ENCODE measurements at places on chromosomes 13 and 19.

DNA sequence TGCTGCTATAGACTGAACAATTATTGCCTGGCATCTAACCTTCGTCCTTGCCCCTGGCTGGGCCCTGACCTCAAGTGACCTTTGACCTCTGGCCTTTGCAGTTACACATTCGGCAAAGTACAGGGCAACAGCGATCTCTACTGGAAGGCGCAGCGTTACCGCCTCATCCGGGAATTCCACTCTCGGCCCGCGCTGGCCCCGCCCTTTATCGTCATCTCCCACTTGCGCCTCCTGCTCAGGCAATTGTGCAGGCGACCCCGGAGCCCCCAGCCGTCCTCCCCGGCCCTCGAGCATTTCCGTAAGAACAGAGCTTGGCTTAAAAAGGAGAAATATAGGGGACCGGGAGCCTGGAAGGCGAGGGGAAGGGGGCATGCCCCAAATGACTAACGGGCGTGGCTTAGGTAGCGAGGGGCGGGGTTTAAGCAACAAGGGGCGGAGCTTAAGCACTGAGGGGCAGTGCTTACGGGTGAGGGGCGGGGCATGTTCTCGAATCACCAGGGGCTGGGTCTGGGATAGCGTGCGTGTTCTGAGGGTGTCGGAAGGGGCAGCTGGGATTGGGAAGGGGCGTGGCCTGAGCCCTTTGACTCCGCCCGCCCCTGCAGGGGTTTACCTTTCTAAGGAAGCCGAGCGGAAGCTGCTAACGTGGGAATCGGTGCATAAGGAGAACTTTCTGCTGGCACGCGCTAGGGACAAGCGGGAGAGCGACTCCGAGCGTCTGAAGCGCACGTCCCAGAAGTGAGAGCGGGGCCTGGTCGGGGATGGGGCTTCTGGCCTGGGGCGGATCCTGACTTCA is 52.7 kb downstream of the TRPM4 start:
- DNase-seq, result no peak

GRCh38 chr19:16756649-16757048 is 37.0 kb downstream of the NWD1 start:
- DNase-seq, result no peak

DNA sequence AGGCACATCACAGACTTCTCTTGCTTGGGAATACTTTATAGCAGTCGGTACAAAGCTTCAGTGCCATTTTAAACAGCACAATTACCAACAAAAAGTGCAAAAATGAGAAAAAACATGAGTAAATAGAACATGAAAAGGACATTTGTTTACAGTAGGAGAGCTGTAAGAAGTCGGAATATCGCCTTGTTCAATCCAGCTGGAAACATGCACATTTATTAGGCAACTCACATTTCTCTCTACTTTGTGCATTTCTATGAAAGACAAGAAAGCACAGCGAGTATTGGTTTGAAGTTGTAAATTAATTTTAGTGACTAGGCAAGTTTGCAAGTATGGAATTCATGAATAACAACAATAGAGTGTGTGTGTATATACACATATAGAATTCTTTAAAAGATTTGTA is 484.7 kb downstream of the DACH1 start:
- DNase-seq, result no peak

- DNase-seq, result no peak
Observed at GRCh38 chr19:10271543-10272086, 695 bp downstream of the ICAM1 start.

DNA sequence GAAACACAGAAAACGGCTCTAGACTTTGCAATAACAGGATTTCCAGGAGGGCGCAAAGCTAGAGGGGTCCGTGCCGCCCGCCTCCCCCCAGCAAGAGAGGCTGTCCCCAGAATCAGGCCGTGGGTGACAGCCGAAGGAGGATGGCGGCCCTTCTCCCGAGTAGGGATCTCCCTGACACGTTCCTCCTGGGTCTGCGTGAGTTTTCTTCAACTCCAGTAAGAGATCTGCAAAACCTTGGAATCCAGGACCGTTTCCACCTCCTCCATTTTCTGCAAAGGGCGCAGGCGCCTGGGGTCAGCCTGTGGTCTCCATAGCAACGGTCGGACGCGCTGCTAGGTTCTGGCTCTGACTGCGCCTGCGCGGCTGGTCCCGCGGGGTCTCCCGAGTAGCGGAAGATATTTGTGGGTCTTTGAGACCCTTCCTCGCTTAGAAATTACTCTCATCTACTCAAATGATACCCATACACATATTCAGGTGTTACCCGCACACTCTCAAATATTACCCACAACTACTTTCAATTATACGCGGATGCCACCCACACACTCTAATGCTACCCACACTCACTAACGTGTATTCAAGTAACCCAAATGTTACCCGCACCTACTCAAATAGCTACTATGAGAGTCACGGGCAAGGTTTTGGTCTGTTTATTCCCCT is 2.1 kb downstream of the PNMA8C start:
- no peak for DNase-seq
